ENCODE measurements at places on chromosomes 1 and 21. TPM values are rescaled to one million over a fixed set of nuclear protein-coding genes. Genes with fewer than 3 reads are reported as not detected.

The PODN gene
- not detected for polyA plus RNA-seq

The BROX gene
- 20.1 TPM for polyA plus RNA-seq

The SPATA17 gene
- 3.3 TPM for polyA plus RNA-seq

DNA sequence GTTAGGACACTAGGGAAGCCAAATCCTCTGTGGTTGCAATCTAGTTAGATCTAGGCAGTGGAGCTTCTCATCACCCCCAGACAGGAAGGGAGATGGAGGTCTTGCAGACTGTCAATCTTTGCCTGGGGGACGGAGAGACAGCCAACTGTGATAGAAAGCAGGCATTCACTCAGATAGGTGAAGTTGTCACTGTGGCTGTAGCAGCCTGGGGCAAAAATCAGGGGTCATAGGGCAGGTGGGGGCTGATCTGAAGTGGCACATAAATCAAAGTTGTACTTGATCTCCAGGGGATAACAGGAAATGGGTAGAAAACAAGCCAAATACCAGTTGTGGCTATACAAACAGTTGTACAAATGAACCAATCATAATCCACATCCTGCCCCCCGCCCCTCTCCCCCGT is 620.9 kb upstream of the USP24 start:
- DNase-seq: no peak

DNA sequence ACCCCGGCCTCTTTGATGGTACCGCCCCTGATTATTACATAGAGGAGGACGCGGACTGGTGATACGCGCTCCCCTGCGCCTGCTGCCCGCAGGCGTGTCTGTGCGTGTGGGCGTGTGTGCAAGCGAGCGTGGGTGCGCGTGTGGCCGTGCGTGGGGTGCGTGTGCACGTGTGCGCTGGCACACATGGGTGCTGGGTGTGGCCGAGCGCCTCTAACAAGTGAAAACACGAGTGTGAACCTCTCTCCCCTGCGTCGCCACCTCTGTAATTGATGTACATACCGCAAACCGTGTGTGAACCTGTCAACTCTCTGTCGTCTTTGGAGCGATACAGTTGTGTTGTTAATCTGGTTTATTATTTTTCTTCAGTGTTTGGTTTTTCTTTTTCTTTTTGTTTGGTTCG is 87.8 kb upstream of the TMEM51 start:
- DNase-seq: no peak

DNA sequence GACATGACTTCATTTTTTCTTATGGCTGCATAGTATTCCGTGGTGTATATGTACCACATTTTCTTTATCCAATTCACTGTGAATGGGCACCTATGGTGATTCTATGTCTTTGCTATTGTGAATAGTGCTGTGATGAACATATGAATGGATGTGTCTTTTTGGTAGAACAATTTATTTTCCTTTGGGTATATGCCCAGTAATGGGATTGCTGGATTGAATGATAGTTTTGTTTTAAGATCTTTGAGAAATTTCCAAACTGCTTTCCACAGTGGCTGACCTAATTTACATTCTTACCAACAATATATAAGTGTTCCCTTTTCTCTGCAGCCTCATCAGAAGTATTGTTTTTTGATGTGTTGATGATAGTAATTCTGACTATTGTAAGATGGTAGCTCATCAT is 361.7 kb upstream of the SGIP1 start:
- no peak for DNase-seq

DNA sequence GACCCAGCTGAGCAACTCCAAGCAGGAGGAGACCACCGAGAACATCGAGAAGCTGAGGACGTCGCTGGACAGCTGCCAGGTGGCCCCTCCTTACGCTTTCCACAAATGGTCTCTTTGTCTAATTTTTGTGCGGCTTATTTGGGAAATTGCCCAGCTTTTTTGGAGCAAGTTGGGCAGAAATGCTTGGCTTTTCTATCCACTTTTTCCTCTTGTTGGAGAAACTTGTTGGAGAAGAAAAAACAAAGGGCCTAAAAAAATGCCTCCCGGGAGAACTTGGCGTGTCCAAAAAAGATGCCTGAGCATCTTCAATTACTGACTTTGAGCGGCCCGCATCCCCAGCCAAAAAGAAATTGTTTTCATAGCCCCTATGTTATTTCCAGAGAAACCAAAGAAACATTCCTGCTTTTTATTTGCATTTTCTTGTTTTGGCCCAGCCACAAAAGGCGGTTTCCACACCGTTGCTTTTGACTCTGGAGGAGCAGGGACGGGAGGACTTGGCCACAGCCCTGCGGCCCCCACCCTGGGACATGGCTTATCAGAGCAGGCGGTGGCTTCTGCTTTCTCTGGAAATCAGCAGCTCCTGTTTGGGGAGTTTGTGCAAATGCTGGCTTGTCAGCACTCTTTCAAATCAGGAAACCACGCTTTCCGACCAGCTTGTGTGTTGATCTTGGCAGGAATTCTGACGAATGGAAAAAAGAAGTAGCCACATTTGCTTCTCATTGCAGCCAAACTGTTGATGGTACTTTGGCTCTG is 81.2 kb upstream of the EFHD2 start:
- DNase-seq: no peak

DNA sequence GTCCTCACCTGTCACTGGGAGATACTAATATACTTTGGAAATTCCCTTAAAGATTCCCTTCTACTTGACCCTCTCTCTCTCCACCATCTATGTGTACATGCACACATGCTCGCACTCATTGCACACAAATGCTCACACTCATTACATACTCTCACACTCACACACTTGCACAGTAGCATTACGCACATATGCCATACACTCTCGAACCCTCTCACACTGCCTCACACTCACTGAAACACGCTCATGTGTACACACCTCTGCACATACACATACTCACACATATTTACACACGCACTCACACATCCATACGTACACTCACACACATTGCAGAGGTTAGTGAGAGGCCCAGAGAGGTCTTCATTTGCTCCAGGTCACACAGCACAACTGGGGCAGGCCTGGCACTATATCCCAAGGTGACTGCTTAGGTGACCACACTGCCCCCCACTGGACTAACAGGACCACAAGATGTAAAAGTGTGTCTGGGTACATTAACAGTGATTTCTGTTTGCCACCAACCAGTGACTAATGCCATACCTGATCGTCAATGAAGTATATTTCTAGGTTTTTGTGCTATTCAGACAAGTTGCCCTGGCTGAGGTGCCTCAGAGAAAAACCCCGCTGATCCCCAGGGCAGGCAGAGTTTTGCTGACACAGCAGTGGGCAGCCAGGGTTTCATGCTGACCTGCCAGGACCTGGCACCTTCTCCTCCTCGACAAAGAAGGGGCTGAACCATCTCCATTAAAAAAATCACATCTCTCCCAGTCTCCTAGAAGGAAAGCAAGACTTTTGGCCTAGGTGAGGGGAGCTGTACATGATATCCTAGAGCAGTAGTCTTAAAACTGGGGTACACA is 28.5 kb upstream of the CAMK1G start:
- DNase-seq: no peak

DNA sequence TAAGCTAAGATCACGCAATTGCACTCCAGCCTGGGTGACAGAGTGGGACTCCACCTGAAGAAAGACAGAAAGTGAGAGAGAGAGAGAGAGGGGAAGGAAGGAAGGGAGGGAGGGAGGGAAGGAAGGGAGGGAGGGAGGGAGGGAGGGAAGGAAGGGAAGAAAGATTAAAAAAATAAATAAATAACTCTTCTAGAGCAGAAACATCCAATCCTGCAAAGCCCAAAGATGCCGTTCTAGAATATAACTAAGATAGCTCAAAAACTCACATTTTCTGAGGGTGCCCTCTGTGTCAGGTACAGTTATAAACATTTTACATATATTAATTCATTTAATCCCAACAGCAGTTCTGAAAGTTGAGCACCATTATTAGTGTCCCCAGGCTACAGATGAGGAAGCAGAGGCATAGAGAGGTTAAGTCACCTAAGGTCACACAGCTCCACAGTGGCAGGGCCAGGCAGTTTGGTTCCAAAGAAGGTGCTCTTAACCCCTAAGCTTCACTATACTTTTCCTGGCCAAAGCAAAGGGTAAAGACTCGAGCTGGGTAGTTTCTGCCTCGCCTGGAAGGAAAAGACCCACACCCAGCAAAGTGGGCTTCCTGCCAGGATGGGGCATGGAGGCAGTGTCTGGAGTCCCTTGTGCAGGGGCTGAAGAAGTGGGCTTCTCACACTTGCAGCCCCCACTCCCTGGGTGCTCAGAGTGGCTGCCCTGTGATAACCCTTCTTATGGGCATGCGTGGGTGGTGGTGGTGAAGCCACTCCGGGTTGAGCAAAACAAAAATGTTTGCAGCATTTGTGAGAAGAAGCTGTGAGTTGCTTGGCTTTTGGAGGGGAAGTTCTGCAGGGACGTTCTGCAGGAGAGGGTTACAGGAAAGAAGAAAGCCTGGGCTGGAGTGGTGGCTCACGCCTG is 7.9 kb upstream of the PIK3CD start:
- DNase-seq: no peak
